ENCODE measurements at places on chromosomes 6 and 20.

DNA sequence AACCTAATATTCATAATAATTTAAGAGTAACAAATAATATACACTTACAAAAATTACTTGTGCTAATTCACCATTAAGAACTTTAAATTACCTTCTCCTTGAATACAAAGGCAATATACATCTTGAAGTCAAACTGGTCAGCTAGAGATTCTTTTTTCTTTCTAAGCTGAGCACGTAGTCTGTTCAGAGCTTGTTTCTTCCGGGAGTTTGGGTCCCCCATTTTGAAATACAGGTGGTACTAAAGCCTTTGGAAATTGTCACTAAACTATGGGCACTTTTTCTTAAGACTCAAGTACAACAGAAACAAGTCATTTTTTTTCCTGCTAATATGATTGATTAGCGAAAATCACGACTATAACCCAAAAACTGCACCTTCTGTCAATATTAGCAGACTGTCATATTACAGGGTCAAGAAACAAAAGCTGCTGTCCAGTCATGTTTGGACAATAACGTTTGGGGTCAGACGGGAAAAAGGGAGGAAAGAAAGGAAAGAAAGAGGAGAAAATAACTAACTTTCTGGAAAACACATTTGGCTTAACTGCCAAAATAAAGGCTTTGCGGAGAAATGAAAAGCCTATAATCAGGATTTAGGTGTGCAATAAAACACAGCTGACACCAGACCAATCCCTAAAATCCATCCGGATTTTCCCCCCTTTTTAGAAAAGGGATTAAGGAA is 367 bp downstream of the C6orf62 start:
- DNase-seq, result no peak

DNA sequence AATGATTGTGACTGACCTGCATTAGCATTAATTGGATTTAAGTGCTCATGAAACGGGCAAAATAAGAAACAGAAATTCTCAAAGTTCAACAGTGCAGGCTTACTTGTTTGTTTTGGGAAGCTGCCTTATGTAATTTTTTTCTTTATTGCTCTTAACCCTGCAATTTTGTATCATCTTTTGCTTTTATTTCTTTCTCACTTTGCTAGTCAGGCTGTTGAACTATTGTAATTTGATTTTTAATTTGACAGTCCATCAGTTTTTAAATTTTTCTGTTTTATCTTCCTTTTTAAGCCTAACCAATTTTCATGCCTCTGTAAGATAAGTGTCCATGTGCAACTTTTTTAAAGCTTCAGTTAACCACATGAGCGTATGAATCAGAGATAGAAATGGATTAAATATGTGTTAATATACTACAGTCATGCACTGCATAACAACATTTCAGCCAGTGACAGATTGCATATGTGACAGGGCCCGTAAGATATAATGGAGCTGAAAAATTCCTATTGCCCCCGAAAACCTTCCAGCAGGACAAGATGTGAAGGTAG is 44.6 kb downstream of the PEX7 start:
- DNase-seq, result no peak

GRCh38 chr6:77034161-77034560 is 429.1 kb downstream of the HTR1B start:
- DNase-seq, result no peak

DNA sequence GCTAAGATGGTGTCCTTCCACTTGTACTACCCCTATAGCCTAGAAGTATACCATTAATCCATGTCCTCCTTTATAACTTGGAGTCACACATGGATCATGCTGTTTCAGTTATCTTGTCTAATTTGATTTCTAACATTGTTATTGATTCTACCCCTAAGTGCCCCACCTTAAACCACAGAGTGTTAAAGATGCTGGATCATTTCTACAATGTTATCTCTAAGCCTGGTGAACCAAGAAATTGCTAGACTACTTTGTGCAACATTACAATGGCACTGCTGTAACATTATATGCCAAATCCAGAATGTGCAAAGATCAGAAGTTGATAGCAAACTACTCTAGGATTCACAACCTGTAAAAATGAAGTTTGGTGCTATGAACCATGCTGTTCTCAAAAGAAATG is 1.7 kb downstream of the CGA start:
- DNase-seq, result no peak

GRCh38 chr20:137668-138490 is 4.5 kb upstream of the DEFB126 start:
- DNase-seq, result no peak

DNA sequence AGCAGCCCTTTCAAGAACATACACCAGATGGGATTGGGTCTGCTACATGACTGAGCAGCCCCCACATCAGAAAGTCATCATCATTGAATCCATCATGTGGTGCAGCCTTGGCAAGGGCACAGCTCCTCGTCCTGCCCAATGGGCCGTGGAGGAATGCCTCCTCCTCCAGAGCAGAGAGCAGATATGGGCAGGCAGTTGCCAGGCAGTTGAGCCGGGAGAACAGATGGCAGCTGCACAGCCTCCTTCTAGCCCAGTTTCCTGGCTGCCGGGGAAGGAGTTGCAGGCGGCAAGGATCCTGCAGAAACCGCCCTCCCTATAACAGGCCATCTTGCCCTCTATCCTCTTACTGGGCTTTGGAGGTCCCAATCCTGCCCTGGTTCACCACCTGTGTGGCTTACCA is 11.9 kb upstream of the ZFAND3 start:
- DNase-seq, result no peak

GRCh38 chr20:18138266-18138582 is 561 bp downstream of the KAT14 start:
- DNase-seq, result no peak
